Stimulated activated CD4-positive, alpha-beta T cell treated with anti-CD3 and anti-CD28 coated beads, Interleukin-4, amount 100 ng/mL, for 48 hours (primary cell): ENCODE measurements at places on chromosomes 5 and 9.

GRCh38 chr5:7779019-7780005, 71.6 kb downstream of the CFAP90 start:
- no peak for DNase-seq

GRCh38 chr9:89154651-89155336, 23.8 kb downstream of the SHC3 start:
- DNase-seq: no peak

DNA sequence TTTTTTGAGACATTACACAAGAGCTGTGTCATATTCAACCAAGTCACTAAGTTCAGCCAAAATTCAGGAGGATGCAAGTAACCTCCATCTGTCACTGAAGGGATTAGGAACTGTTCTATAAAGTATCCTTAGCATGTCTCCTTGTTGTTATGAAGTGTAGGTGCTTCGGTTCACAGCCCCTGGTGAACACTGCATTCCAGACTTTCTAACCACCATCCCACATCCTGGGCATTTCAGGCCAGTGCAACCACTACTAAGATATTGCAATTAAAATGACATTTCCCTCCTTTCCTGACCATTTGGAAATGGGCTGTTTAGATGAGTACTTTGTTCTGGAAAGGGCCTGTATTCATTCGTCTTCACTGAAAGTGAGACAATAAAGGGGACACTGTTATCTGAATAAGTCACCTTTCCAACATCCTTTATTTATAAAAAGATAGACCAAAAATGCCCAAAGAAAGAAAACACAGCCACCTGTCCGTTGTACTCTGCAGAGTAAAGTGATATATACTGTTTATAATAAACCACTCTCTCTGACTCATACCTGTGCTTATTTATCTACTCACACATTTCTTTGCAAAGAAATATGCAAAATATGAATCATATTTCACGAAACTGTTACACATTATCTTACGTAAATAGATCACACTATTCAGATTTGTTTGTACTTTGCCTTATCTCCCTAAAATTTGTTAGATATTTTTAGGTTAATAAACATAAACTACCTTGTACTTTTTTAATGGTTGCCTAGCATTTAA, 861.9 kb downstream of the CDH18 start:
- no peak for DNase-seq

- no peak for DNase-seq
Observed at GRCh38 chr5:8393240-8393639, 524.3 kb downstream of the MTRR start.

GRCh38 chr5:85333276-85333675, 948.6 kb upstream of the EDIL3 start:
- no peak for DNase-seq

- no peak for DNase-seq
Observed at GRCh38 chr5:79845448-79846197, 145.4 kb downstream of the MTX3 start.
